ENCODE measurements at places on chromosomes 6 and 20.

DNA sequence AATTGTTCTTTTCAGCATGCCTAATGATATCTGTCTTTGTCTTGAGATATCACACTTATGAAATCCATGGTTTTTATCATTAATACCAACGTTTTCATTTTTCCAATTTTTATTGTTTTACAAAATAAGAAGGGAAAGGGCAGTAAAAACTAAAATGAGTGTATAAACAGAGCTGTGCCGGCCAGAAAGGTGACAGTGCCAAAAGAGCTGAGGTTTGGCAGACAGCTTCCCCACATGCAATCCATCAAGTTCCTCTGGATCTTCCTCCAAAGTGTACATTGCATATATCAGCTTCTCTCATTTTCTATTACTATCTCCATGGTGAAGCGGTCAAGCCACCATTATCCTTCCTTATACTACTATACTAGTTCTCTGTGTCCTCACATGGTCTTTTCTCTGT is 10.1 kb upstream of the TMEM244 start:
- DNase-seq, result no peak

DNA sequence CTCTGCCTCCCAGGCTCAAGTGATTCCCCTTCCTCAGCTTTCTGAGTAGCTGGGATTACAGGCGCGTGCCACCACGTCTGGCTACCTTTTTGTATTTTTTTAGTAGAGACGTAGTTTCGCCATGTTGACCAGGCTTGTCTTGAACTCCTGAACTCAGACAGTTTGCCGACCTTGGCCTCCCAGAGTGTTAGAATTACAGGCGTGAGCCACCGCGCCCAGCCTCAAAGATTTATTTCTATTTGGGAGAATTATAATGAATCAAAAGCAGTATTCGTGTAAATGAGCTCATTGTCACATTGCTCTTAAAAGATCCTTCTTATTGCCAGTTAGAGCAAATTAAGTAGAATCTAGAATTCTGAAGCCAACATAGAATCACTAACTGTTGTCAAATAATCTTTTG is 9.4 kb upstream of the ZNF343 start:
- DNase-seq, result no peak

GRCh38 chr6:83247471-83247870 is 54.3 kb downstream of the RWDD2A start:
- no peak for DNase-seq

DNA sequence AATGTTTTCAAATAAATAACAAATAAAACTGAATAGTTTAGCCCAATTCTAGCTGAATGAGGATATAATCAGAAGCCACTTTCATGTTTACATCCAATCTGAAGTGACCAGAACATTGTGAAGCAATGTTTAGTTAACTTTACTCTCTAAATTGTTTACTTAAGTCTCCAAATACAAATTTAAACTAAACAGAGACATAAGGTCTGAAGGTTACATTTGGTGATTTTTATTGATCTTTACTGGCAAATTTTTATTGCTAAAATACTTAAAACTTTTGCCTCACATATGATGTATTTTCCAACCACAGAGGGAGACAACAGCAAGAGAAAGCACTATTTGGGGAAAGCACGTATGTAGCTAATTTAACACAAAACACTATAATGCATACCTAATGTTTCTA is 106.8 kb upstream of the THEMIS start:
- no peak for DNase-seq

- no peak for DNase-seq
Observed at GRCh38 chr6:156423829-156424228, 353.3 kb upstream of the ARID1B start.

GRCh38 chr6:36593569-36594028 is 563 bp upstream of the SRSF3 start:
- DNase-seq, result peak; percentile 71
